ENCODE measurements at places on chromosomes 11 and 22.

DNA sequence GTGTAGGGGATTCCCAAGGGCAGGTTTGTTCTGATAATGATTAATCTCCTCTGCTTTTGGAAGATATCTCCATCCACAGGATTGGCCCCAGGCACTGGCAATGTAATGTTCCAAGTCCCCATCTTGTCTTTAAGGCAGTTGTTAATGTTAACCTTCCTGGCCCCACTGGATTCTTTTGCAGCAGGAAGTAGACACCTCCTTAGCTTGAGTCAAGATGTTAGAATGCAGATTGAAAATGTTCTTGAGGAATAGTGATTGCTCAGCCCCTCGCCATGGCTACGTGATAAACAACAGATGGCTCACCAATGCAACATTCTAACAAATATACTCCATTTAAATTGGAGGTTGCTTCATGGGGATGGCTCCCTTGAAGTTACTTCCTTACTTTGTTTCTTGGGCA lies 7.3 kb downstream of the HEPHL1 start:
- no peak for DNase-seq

DNA sequence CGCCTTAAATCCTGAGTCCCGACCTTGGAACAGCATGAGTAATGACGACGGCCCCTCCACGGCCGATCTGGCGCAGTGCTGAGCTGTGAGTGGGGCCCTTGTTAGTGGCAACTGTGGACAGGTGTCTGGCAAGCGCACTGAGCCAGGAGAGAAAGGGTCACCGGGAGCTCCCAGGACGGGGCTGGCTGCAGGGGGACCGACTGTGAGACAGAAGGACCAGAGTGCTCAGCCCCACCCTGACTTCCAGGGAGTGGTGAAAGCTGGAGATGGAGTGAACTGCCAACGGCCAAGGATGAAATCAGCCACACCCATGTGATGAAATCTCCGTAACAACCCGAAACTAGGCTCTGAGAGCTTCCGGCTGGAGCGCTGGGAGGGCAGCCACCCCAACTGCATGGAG lies 228.6 kb downstream of the BRD1 start:
- no peak for DNase-seq

GRCh38 chr11:46353698-46354097 lies 6.4 kb downstream of the DGKZ start:
- DNase-seq: no peak

GRCh38 chr11:114061048-114061680 lies 1.7 kb downstream of the ZBTB16 start:
- no peak for DNase-seq

- DNase-seq: no peak
Observed at GRCh38 chr11:106690923-106691322, 327.4 kb downstream of the GUCY1A2 start.

DNA sequence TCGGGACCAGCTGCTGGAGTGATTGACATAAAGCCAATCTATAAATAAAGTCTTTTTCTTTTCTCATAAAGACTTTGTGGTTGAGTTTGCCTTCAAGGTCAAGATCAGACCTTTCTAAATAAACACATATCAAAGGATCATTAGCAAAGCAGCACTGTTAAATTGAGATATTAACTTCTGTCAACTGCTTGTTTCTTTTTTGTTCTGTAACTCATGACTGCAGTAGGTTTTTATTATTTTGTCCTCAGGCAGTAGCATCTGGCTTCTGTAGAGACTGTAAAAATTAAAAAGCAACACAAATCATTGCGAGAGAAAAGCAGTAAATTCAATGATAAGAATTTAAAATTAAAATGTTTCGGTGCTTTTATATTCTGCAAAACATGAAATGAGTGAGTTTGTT lies 77.7 kb upstream of the NNMT start:
- no peak for DNase-seq

- DNase-seq: no peak
Observed at GRCh38 chr11:122668562-122669090, 13.1 kb downstream of the UBASH3B start.
